ENCODE measurements at places on chromosomes 6 and 20.

- no peak for DNase-seq
Observed at GRCh38 chr6:128371136-128371535, 149.3 kb downstream of the PTPRK start.

DNA sequence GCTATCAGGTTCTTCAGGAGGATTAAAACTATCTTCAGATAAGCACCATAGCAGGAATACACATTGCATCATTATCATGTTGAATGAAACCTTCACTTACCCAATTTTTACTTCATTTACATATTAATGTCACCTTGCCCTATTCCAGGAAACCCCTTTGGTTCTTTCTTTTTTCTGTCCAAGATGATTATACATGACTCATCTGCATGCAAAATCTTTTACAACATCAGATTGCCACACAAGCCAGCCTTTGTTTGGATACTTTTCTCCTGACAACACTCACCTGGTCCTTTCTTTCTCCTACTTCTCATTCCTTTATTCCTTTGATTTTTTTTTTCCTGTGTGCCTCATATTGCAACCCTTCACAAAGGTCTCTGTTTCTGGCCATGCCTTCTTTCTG is 200.5 kb upstream of the POU3F2 start:
- no peak for DNase-seq

- peak; percentile 42 for DNase-seq
Observed at GRCh38 chr20:61692479-61692878, 373.2 kb downstream of the TAF4 start.

DNA sequence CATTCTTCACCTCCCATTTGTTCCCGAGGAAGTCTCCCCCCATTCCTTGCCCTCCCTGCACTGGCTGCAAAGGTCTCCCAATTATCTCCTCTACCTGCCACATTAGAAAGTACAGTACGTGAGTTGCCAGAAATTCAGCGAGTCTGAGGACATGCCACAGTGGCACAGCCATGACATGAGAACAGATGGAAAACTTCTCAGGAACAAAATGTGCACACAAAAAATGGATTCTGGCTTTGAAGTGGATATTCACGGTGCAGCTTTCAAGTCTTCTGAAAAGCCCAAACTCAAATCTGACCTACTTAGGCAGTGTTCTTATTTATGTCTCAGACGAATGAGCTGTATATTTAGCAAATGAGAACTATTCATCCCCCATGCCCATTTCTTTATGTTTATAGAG is 269.1 kb upstream of the ARID1B start:
- DNase-seq = no peak

DNA sequence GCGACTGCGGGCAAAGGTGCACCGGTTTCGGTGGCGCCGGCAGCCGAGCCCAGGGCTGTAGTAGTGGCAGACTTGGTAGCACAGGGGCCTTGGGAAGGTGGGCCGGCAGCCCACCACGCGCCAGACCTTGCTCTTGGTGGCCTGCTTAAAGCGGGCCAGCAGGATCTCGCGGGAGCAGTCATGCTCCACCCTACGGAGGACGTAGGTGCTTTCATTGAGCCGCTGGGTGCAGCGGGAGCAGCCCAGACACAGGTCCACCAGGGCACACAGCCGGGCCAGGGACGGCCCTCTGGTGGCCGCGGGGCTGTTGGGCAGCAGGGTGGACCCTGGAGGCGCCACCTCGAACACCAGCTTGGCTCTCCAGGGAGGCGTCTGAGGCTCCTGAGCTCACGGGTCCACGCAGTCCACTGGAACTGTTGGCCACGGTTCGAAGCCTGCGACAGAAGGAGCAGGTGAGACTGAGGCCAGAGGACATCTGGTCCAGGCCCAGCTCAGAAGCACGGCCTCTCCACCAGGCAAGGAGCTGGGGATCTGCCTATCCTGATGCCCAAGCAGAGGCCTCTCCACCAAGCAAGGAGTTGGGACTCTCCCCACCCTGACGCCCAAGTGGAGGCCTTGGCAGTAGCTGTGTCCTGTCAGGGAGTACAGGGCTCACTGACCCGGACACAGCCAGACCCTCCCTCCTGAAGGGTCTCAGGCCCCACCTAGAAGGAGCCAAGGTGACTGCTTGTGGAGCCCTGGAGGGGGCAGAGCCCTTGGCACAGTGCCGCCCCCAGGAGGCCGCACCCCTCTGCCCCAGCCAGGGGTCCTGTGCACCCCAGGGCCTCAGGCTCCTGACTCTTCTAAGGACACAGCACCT is 1.0 kb downstream of the HELZ2 start:
- no peak for DNase-seq
